ENCODE measurements at places on chromosomes 6 and 20. TPM values are rescaled to one million over a fixed set of nuclear protein-coding genes. Genes with fewer than 3 reads are reported as not detected.

GRCh38 chr6:30743099-30744053, 889 bp upstream of the FLOT1 start:
- H3K36me3 ChIP-seq, result peaks cover 51% of the 10 kb centered on the region
- peak overlapping the region; percentile 94 for H3K4me3 ChIP-seq
- peak; percentile 74 for DNase-seq

DNA sequence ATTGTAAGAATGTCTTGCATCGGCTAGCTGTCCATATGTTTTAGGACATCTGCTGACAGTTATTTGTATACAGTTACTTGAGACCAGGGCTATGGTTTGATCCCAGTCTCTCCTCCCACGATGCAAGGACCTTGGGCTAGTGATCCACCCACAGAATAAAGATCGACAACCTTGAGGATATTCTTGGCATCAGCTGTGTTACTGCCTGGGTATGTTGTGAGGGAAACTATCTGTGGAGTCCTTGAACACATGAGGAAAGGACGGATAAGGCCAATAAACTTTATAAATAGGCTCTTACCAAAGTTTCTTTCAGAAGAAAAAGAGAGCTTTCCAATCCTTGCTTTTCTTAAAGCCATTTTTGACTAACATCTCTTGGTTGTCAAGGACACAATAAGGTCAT, 70.8 kb upstream of the HEY2 start:
- H3K4me3 ChIP-seq, result no peak overlapping the region
- no peak for DNase-seq
- H3K27me3 ChIP-seq, result peaks cover 36% of the 10 kb centered on the region
- no peaks in the 10 kb centered on the region for H3K36me3 ChIP-seq

DNA sequence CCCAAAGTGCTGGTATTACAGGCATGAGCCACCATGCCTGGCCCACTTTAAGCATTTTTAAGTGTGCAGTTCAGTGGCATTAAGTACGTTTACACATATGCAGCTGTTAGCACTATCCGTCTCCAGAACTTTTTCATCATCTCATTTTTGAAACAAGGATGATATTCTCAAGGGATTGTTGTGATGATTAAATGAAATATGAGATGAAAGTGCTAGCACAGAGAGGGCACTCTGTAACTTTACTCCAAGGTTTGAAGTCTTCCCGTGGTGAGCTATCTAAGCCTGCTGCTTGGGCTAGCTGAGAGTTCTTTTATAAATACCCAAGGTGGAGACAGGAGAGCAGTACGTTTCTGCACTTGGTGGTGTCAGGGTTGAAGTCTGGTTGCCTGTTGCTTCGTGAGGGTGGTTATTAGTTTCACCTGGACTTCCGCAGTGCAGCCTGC, 6.6 kb downstream of the TM9SF4 start:
- DNase-seq, result no peak
- no peak overlapping the region for H3K27ac ChIP-seq
- peaks cover 52% of the 10 kb centered on the region for H3K4me1 ChIP-seq
- H3K4me3 ChIP-seq, result no peak overlapping the region

DNA sequence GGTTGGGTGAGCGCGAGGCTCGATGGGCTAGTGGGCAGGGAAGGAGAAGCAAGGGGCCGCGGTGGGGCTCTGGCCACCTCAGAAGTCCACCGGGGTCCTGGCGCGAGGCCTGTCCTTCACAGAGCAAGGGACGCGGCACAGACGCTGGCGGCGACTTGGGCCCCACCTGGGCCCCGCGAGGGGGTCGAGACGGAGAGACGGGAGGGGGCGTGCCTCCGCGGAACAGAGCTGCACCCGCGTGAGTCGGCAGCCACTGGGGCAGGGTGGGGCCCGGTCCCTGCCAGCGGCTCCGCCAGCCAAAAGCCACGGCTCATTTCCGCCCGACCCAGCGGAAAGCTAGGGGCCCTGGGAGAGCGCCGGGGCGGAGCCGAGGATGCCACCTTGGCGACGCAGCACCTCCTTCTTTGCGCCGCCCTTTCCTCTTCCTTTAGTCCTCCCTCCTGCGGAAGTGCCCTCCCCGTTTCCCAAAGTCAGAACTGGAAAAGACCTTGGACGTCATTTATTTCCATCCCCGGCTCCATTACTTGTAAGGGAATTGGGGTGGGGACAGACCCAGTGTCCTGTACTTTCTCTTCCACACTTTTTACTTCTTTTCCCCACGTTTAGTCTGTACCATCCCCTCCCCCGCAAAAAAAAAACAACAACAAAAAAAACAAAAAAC, at the start of gene CUL7:
CUL7 (minus strand) TSS at position 307 of the 661 bp plus-strand sequence. CDS start 1,063 bp downstream, outside the sequence.
- no peaks in the 10 kb centered on the region for H3K27me3 ChIP-seq
- peak within 1 kb of the TSS; percentile 90 for H3K27ac ChIP-seq
- H3K4me3 ChIP-seq, result peak within 1 kb of the TSS; percentile 99
- H3K4me1 ChIP-seq, result peaks cover 39% of the 10 kb centered on the region

- no peaks in the 10 kb centered on the region for H3K27me3 ChIP-seq
- H3K4me3 ChIP-seq, result no peak overlapping the region
- no peak for DNase-seq
- H3K27ac ChIP-seq, result no peak overlapping the region
These were observed 7.7 kb downstream of the CCN6 start for GRCh38 chr6:112061605-112062004.

ACTL10 gene
- total RNA-seq, result 0.96 TPM

MYMX gene
- not detected for total RNA-seq

SLC25A27 gene
- total RNA-seq, result 2.0 TPM
